ENCODE measurements at places on chromosomes 4 and X.

GRCh38 chrX:43493756-43494155 is 162.3 kb upstream of the MAOA start:
- no peak for DNase-seq

DNA sequence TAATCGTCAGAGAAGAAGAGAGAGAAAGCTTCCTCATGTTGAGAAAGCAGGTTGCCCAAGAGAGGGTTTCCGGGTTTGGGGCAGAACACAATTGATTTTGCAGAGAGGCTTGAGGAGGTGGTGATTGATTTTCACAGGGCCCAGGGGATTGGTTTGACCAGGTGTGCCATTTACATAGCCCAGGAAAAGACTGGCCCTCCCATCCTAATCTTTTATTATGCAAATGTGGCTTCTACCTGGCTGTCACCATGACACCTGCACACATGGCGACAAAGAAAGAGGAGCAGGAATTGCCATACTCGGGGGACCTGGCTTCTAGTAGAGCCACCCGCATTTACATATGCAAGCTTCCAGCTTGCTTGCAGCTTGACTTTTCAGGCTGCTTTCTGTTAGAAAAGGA is 405.3 kb downstream of the PPP4R3C start:
- no peak for DNase-seq

GRCh38 chr4:96352051-96352517 is 512.2 kb downstream of the PDHA2 start:
- peak; percentile 57 for DNase-seq

- DNase-seq, result peak; percentile 53
Observed at GRCh38 chrX:40996886-40997530, 88.2 kb upstream of the USP9X start.

DNA sequence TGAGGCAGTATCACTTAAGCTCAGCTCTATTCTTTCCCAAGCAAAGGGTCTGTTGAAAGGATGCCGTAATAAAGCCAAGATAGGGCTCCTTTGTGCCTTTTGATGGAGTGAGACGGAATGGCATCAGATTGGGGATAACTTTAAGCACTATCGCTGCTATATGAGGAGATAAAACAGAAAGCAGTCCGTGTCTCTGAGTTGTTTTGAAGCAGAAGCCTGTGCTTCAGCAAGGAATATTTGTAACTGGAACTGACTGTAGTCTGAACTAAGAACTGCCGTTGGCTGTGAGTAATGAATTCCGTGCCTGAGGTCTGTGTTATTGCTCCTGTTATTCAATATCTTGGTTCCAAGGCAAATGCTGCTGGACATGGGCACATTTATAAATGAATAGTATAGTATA is 297.4 kb downstream of the ANKRD50 start:
- DNase-seq, result no peak

DNA sequence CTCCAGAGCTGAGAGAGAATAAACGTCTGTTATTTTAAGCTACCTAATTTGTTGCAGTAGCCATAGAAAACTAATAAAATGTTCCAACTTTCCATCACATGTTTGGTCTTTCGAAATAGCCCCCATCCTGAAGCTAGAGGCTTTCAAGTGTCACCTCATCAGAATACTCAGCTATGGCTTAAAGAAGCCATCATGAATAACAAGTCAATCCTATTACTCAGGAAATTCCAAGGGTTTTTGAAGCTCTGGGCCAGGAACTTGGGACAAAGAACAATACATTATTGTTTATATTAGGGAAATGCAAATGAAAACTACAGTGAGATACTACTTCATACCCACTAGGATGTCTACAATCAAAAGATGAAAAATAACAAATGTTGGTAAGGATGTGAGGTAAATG is 42.2 kb downstream of the TBCK start:
- DNase-seq, result no peak

- peak; percentile 40 for DNase-seq
Observed at GRCh38 chrX:70979136-70979762, 48.4 kb upstream of the SLC7A3 start.

- DNase-seq, result peak; percentile 8
Observed at GRCh38 chr4:11106190-11106589, 322.5 kb downstream of the HS3ST1 start.

- no peak for DNase-seq
Observed at GRCh38 chr4:26076000-26076587, 162.1 kb downstream of the SMIM20 start.

DNA sequence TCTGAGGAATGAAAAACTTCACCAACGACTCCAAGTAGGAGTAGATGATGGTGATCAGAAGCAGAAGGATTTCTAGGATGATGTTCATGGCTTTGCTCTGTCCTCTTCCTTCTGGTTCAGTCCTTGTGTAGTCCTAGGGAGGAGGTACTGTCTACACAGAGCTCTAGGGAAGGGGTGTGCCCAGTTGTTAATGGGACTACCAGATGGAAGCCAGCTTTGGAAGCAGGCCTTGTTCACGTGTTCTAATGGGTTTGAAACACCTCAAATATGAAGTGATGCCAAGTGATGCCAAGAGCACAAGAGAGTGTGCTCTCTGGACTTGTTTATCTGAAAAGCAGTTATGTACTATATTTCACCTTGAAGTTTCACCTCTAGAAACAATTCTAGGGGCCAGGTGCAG is at the start of gene HSD17B13:
Gene HSD17B13, minus strand, starts transcription at position 129 of the 400 bp plus-strand sequence. Its CDS starts 41 bp downstream, at position 88.
- no peak for DNase-seq

DNA sequence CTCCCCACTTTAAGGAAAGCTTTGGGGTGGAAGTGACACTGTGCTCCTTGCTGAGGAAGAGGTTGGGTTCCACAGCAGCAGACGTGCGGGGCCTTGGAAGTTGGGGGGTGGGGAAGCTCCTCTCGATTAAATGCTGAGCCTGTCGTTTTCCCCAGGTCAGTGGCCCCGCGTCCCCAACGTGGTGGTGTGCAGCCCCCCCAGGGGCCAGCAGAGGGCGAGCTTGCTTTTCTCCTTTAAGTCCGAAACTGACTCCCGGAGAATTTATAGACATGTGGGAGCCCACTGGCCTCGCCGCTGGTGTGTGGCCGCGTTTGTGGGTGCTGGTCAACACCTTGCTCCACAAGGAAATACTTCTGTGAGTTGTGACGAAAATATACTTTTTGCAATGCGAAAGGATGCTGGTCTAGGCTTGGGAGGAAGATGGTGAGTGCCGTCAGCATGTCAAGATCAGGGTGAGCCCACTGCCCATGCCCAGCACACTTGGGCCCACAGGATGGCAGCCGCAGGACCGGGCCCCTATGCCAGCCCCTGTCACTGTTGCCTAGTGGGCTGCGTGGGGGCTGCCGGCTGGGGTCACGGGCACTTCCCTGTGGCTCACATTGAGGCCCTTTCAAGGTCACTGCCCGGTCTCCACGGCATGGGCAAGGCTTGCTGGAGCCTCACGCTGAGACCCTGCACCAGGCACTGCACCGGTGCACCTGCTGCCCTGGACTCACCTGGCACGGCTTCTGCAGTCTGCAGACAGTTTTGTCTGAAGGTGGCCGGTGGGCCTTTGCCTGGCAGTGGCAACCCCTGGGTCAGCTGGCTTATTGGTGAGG is 9.4 kb downstream of the UVSSA start:
- DNase-seq, result peak; percentile 73

- DNase-seq, result no peak
Observed at GRCh38 chr4:74156521-74156920, 1.4 kb upstream of the MTHFD2L start.

- DNase-seq, result peak; percentile 5
Observed at GRCh38 chr4:183757060-183757459, 98.0 kb downstream of the TRAPPC11 start.

DNA sequence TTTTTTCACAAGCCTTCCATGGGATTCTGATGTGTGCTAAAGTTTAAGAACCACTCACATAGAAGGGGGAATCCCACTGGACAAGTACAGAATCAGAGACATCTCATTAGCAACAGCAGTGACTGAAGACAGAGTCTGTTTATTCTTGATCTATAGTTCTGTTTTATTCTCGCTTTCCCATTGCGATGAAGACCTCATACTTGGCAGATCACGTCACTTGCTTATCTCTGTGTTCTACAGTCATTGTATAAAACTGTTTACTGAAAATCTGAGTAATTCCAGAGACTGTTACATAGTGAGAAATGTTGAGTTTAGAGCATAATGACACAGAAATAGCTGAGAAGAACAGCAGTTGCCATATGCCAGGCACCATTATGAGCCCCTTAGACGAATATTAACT is 185.5 kb downstream of the PTTG2 start:
- no peak for DNase-seq

DNA sequence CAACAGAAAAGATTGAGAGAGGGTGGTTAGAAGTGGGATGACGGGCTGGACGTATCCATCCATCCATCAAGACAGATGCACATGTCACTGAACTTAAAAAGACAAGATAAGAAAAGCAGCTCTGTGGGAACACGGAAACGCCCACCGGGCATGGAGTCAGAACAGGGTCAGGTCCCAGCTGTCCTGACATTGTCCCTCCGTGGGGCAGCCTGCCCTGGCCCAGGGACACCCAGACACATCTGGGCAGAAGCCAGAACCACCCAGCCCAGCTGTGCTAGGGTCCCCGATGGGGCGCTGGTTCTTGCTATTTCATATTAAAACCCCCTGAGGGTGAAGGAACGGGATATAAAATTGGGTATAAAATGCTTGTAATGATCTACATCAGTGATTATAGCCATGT is 88.5 kb downstream of the PPP2R2C start:
- no peak for DNase-seq

DNA sequence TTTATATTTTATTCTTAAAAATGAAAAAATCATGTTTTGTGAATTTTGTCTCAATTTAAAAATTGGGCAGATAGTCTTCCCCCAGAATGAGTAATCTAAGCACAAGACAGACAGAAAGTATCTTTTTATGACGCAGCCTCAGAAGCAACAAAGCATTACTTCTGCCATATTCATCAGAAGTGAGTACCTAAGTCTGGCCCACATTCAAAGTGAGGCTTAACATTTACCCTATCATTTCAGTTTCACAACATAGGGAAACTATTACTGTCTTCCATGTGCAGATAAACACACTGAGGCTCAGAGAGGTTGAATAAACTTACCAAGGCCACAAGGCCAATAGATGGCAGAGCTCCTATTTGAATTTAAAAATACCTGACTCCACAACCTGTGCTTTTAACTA is 4.4 kb upstream of the PRDX4 start:
- DNase-seq, result no peak

DNA sequence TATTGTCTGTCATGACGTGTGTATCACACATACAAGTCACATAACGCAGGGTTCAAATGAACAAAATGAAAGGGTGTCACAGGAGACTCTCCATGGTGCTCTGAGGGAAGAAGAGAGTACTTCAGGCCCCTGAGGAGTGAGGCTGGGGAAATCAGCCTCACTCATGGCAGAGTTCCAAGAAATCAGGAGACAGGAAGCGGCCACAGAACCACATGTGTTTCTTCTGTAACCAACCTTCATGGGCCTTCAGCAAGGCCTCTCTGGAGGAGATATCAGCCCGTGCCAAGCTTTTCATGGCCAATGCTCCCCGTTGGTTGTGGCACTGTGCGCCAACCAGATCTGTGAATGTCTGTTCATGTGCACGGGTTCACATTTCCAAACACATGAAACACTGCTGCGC is 76.0 kb downstream of the NAT8L start:
- peak; percentile 46 for DNase-seq

DNA sequence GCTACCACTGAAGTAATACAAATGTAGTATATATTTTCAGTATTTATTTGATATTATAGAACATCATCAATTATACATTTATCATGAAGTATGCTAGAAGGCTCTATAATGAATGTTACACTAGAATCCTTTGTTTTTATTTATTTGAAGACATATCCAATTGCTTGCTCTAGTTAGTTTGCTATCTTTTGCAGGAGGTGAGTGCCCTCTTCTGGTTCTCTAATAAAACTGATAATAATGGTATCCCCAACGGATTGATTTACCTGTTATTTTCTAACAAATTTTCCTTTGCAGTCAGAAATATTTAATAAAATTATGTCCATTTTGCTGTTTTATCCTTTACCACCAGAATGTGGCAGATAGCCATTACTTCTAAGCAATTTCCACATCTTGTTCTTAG is 274.3 kb upstream of the TACR3 start:
- DNase-seq, result peak; percentile 53

GRCh38 chr4:1956631-1957030 is 52.1 kb downstream of the NELFA start:
- DNase-seq, result no peak

DNA sequence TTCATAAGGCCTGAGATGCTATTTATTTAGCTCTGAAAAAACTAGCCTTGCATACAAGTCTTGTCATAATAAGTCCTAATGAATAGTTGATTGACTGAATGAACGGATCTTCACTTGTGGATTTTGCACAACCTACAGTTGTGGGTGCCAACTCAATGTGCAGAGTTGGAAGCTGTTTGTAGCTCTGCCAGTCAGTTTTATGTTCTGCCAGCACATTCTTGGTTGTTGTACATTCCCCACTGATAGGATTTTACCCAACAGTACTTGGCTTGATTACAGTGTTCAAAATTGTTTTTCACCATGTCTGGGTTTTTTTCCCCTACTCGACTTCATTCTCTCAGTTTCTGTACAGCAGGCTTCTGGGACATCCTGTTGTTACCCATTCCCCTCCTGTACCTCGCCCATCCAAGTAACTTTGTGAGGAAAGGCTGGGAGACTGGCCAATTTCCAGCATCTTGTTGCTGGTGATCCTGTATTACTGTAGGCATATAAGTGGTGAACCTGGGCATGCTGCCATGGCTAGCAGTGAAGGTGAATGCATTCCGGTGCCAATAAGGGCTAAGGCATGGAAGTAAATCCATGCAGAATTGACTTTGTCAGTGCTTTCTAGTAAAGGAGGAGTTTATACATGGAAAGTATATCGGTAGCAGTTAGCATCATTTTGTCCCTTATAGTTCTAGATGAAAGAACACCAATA is 22.8 kb downstream of the IL1RAPL1 start:
- DNase-seq, result no peak

DNA sequence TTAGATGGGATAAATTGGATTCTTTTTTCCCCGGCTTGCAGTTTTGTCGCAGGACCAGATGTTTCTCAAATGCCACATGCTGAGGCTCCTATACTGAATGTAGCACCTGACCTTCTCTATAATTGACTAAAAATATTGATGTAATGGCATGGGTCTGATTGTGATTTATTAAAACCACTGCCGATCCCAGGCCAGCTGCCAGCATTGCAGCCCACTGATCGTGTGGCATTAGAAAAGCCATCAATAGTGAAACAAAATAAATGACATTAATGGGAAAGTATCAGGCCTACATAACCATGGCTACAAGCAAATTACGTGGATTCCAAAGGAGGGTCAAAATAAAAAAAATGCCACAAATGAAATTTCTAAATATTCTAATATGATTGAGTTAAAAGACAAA is 98.7 kb downstream of the MAB21L2 start:
- DNase-seq, result no peak

- peak; percentile 85 for DNase-seq
Observed at GRCh38 chrX:48025561-48025960, 18.8 kb downstream of the SPACA5 start.

DNA sequence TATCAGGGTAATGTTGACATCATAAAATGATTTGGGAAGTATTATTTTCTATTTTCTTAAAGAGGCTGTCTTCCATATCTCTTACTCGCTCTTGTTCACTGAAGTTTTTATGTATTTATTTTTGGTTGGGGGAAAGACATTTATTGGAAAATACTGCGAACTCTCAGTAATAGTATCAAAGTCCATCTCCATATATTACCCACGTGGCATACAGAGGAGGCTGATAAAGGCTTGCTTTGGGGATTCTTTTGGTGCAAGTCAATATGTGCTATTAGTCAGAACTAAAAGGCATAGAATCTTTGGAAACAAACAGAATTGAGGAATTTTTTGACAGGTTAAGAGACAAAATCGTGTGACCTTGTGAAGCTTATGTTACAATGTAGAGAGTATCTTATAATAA is 101.3 kb downstream of the NYX start:
- DNase-seq, result no peak

Data from DMS53 (cell line).